ENCODE measurements at places on chromosomes 13 and 19.
A peak's percentile ranks its signal among the peaks of the same experiment; 100 is the strongest.

DNA sequence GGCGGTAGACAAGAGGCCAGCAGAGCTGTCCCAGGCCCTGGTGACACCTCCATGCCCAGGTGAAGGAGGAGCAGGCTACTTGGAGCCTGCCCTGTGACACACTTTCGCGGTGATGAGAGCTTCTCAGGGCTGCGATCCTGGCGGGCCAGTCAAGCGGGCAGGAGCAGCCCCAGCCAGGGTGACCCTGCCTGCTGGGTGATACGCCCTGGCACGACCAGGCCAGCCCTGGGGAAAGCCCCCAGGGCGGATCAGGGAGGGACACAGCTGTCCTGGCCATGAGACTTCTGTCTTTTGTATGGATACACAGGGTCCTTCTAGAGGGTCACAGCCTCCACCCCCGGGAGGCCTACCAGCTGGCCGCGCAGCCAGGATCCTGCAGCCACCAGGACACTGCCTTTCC is 13.1 kb downstream of the DNM2 start:
- DNase-seq: no peak

- no peak for DNase-seq
These were observed 43.2 kb upstream of the ERICH6B start for GRCh38 chr13:45658586-45659235.

- peak; percentile 78 for DNase-seq
These were observed at the start of gene ANKLE1 for GRCh38 chr19:17281391-17282304. Gene ANKLE1 (plus strand): TSS chr19:17281901. CDS start chr19:17281921, 20 bp downstream.

GRCh38 chr13:51659276-51660127 is 75.2 kb downstream of the WDFY2 start:
- no peak for DNase-seq

- no peak for DNase-seq
These were observed 47.5 kb downstream of the ZNF536 start for GRCh38 chr19:30419568-30420180.

DNA sequence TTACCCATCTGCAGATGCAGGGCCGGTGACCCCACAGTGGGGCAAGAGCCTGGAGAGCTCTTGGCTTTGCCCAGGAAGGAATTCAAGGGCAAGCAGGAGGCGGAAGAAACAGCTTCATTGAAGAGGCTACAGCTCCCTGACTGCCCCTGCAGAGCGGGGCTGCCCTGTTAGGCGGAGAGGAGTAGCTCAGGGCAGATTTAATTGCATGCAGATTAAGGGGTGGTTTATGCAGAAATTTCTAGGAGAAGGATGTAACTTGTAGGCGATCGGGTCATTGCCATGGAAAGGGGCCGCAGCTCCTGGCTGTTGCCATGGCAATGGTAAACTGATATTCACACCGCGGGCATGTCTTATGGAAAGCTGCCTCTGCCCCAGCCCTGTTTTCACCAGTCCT is 94.1 kb downstream of the ATP11A start:
- no peak for DNase-seq

GRCh38 chr13:99477493-99477892 is 23.8 kb upstream of the TM9SF2 start:
- DNase-seq: no peak

DNA sequence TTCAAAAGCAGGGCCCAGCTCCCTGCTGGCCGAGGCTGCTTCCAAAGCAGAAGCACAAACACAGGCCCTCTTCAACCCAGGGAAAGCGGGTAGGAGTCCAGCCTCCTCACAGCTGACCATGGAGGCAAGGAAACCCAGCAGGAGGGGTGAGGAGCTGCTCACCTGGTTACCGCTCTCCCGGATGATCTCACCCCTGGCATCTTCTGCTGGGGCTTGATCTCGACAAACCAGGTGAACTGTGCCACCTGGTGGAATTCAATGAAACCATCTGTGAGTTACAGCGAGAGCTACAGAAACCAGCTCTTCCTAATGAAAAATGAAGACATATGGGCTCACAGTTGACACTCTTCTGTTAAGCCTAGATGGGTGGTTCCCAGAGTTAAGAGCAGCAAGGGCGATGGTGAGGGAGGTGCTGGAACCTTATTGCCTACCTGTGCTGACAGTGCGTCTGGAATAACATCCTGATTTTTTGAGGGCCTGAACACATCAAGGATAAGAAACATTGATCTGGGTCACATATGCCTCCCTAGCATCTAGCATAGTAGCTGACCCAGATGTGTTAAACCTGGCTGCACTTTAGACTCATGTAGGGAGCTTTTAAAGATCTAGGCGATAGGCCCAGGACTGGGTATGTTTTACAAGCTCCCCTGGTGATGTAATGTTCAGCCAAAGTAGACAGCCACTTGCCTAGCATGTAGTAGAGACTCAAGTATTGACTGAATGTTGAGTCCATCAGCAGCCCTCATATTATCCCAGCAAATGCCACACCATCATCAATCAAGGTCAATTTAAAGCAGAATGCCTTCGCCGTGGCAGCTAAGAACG is 6.1 kb downstream of the DHRS12 start:
- DNase-seq: peak; percentile 64

- DNase-seq: peak; percentile 82
These were observed at the start of gene MTRF1 for GRCh38 chr13:41263261-41263971. Gene MTRF1 (minus strand): TSS chr13:41263576. CDS start chr13:41260907, 2,669 bp downstream.

DNA sequence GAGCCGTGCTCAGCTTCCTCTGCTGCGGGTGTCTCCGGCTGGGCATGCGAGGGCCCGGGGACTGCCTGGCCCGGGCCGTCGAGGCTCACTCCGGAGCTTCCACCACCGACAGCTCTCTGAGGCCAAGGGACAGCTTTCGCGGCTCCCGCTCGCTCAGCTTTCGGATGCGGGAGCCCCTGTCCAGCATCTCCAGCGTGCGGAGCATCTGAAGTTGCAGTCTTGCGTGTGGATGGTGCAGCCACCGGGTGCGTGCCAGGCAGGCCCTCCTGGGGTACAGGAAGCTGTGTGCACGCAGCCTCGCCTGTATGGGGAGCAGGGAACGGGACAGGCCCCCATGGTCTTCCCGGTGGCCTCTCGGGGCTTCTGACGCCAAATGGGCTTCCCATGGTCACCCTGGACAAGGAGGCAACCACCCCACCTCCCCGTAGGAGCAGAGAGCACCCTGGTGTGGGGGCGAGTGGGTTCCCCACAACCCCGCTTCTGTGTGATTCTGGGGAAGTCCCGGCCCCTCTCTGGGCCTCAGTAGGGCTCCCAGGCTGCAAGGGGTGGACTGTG is 1.2 kb downstream of the S1PR4 start:
- DNase-seq: peak; percentile 63

- no peak for DNase-seq
These were observed 220.9 kb downstream of the POU4F1 start for GRCh38 chr13:78382491-78382890.

DNA sequence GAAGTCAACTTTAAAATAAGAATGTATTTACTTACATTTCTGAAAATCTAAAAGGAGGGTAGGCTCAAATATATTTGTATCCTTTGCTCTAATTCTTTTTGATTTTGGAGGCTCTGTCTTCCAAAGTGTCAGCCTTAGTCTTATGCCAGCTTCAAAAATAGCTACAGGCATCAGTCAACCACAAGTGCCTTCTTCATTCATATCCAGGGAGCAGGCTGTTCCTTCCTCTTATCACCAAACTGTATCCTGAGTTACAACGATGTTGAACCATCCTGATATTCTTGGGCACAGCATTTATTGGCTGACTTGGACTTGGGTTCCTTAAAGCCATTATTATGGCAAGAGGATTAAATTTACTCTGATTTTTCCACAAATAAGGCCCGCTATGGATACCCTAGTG is 1161.3 kb downstream of the PCDH17 start:
- no peak for DNase-seq

GRCh38 chr19:3124630-3125029 is 11.2 kb upstream of the GNA15 start:
- no peak for DNase-seq

DNA sequence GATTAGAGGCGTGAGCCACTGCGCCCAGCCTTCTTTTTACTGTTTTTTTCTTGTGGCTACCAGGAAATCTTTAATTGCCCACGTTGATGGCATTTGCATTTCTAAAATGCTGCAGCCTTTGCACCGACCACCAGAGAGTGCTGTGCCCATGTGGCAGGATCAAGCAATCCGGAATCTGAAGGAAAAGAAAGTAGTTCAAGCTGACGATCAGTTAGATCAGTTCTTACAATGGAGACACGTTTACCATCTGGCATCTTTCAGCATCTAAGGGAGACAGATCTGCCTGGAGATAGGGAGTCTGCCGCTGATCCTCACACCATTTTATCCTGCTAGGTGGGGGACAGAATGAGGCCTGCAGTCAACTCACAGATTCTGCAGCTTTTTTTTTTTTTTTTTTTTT is 19.9 kb downstream of the TINCR start:
- DNase-seq: no peak

DNA sequence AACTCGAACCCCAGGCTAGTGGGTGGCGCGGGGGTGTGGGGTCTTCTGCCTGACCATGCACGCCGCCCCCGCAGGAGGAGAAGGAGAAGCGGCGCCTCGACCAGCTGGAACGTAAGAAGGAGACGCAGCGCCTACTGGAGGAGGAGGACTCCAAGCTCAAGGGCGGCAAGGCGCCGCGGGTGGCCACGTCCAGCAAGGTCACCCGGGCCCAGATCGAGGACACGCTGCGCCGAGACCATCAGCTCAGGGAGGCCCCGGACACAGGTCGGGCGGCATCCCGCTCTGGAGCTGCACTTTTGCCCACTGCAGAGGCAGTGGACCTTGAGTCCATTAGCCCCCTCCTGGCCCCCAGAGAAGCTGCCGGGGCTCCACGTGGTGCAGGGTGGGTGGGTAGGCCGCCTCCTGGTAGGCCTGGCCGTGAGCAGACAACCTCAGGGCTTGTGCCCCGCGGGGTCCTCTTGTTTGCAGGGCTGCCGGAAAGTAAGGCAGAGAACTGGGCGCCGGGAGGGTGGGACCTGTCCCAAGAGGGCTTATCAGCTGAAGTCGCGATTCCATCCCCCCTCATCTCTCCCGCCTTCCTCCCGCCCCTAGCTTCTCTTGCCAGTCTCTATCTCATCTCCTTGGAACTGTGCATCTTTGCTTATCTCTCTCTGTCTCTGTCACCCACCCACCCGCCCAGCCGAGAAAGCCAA is 9.9 kb downstream of the CCDC124 start:
- no peak for DNase-seq

- DNase-seq: no peak
These were observed 351.3 kb downstream of the DACH1 start for GRCh38 chr13:71515744-71516038.

DNA sequence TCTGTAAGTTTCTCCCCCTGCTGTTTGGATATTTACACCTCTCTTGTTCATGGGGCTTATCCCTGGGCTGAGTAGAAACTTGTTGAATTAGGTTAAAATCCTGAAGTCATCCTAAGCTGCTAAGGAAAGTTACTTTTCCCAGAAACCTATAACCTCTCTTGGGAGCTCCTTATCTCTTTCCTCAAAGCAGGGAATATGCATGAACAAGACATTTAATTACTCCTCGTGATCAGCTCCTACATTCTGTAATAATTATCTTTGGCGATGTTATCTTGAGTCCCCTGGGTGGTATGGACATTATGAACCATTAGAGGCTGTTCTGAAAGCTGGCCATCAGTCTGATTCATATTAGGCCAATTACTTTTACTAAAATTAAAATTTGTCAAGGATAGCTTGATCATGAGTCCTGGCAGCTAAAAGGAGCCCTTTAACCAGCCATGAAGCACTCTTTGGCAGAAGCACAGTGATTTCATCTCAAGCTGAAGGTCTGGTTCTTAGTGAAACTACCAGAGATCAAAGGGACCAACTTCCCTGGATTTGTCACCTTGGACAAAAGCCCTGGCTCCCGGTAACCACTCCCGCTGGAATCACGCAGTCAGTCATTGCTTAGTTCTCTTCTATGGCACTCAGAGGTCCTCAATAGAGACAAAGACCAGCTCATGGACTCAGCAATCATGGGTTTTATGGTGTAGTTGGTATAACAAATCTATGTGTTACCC is 811.8 kb downstream of the UQCRFS1 start:
- no peak for DNase-seq

DNA sequence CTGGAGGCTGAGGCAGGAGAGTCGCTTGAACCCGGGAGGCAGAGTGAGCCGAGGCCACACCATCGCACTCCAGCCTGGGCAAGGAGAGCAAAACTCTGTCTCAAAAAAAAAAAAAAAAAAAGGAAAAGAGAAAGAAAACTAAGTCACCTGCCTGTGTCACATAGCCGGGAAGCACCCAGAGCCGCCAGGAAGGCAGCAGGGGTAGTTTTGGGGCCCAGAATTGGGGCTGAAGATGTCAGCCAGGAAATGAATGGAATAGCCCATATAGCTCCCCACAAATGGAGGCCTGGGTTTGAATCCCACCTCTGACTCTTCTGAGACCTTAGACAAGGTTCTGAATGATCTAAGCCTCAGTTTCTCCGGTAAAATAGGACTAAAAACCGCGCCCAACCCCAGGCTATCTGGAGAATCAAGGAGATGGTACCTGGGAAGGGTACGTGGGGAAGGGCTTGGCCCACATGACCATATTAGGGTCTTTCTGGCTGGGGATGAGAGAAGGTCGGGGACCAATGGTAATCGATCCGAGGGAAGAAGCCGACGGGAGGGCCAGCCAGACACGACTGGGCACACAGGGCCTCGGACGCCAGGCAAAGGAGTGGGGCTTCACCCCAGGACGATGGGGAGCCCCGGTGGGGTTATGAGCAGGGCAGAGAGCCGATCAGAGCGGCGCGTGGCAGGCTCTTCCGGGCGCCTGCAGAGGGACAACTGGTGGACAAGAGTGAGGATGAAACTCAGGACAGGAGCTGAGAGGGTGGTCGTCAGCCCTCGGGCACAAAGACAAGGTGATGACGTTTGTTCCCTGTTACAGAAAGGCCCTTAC is 14.4 kb downstream of the CCDC124 start:
- no peak for DNase-seq

DNA sequence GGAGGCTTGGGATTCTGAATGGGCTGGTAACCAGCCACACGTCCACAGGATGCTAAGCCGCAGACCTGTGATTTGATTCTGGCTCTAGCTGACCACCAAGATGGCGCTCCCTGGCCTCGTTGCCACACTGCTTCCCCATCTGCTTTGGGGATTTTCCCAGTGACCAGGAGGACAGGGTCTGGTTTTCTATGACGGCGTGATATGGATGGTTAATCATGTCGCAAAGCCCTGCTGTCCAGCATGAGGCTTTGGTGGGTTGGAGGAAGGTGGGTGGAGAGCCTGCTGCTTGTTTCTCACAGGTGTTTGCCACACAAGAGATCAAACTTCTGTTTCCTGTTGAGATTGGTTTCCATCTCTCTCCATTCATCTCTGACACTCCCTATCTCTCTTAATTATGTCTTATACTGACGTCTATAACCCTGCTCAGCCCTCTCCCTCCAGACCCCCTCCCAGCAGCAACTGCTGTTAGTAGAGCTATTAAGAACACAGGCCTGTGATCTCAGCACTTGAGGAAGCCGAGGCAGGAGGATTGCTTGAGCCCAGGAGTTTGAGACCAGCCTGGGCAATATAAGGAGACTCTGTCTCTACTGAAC is 102.7 kb downstream of the SIPA1L3 start:
- no peak for DNase-seq

DNA sequence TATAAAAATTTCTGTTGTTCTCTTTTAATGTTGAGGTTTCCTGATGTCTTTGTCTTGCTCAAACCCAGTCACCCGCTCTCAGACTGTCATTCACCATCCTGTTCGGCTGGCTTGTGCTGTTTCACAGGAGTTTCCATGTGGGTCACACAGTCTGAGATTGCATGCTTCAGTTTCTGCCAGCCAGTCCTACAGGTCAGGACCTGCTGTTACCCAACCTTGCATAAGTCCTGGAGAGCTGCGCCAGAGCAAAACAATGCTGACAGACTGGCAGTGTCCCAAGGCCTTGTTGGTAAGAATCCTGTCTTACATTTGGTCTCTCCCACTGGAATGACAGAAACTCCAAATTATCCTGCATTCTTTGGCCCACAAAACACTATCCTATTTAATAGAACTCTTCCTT is 340.0 kb upstream of the SLITRK5 start:
- DNase-seq: no peak

Measured in stimulated activated CD8-positive, alpha-beta memory T cell treated with anti-CD3 and anti-CD28 coated beads, Interleukin-4, amount 100 ng/mL, for 48 hours (primary cell).